NCI-H1694 (cell line): ENCODE measurements at places on chromosomes 13 and 19.
A peak's percentile ranks its signal among the peaks of the same experiment; 100 is the strongest.

DNA sequence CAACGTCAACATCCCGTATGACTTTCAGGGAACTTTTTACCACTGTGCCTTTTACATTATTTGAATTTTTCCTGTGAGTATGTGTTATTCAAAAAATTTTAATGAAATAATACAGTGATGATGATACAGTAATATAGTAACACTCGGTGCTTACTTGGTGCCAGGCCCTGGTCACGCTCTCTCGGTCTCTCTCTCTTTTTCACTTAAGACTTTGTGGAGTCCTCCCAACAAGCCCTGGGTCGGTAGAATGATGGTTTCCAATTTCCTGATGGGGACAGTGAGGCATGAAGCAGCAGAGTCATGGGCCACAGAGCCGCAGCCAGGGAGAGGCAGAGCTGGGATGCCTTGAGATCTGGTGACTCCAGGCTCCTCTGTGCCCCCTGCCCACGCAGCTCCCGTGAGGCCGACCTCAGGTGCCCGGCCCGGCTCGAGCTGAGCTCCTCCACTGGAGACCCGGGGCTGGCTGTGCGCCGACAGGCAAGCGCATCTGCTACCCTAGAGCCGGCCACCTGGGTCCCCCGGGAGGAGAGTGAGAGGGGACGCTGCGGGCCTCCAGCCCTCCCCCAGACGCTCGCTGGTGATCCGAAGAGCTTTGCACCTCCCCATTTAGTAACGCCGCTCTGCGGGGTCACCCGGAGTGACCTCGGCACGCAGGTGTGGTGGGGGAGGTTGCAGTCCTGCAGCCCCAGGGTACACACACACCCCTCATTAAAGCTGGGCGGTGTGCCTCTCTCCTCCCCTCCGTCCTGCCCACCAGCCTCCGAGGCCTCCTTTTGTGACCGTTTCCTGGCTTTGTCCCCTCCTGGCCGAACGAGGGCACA lies 4.4 kb upstream of the SBK3 start:
- no peak for DNase-seq

DNA sequence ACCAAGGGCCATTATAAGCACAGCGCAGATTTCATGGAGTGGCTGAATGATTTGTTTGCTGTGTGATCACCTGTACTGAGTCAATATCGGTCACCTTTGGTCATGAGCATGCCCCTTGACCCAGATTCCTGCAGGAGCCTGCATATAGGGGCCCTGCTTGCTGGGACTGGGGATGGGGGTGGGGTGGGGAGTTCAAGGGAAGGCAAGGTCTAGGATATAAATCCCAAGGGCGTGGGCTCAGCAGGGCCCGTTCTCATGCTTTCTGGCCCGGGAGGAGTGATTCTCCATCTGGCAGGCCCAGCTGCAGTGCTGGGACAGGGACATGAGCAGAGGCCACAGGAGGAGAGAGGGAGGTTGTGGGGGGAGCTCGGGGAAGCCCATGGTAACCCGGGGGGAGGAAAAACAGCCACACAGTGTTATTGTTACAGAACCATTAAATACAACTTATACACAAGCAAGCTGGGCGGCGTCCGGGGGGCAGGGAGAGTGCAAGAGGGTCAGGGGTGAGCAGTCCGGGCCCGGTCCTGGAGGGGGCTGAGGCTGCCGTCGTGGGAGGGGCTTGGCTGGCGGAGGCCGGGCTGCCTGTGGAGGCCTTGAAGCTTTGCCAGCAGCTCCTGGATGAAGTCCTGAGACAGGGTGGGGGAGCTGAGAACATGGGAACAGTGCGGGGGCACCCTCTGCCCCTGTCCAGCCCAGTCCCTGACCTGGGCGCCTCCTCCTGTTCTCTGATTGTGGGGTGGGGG lies 5.2 kb downstream of the PPP1R14A start:
- peak; percentile 89 for DNase-seq

- no peak for DNase-seq
Observed at GRCh38 chr13:71727662-71728061, 139.3 kb downstream of the DACH1 start.

GRCh38 chr19:46134527-46134926 lies 10.0 kb upstream of the IGFL3 start:
- DNase-seq, result no peak
